ENCODE measurements at places on chromosomes 12 and 14. TPM values are rescaled to one million over a fixed set of nuclear protein-coding genes. Genes with fewer than 3 reads are reported as not detected.

The GSC gene
- total RNA-seq, result not detected

The SYNE2 gene
- total RNA-seq, result 61.7 TPM

The DPY19L2 gene
- 3.2 TPM for total RNA-seq

The ZDHHC22 gene
- under 0.01 TPM for total RNA-seq

The LAG3 gene
- 0.16 TPM for total RNA-seq

The TCL1A gene
- not detected for total RNA-seq

The PTCSC3 gene
- not detected for total RNA-seq

The C12orf42 gene
- total RNA-seq, result not detected

The ANO4 gene
- 0.16 TPM for total RNA-seq

The KCNJ8 gene
- total RNA-seq, result not detected

The HOXC12 gene
- total RNA-seq, result not detected

The GALNT4 gene
- total RNA-seq, result 14.0 TPM

The USP44 gene
- total RNA-seq, result 0.81 TPM

The TMCC3 gene
- total RNA-seq, result 21.7 TPM

The CPSF2 gene
- total RNA-seq, result 21.2 TPM

The RERGL gene
- total RNA-seq, result not detected

The INTS13 gene
- total RNA-seq, result 26.5 TPM

The RD3L gene
- total RNA-seq, result not detected

The OR6C2 gene
- total RNA-seq, result not detected

The EFS gene
- total RNA-seq, result not detected

The FAR2 gene
- total RNA-seq, result 65.9 TPM

The C14orf39 gene
- not detected for total RNA-seq

The ANO6 gene
- total RNA-seq, result 44.7 TPM

The LMO3 gene
- total RNA-seq, result not detected

The ANO2 gene
- 96.8 TPM for total RNA-seq

The KRT85 gene
- total RNA-seq, result not detected

The ZNF385A gene
- 0.81 TPM for total RNA-seq

The RGS6 gene
- total RNA-seq, result not detected

The GPRC5D gene
- total RNA-seq, result not detected

The SRRM4 gene
- total RNA-seq, result not detected

The SMOC1 gene
- total RNA-seq, result not detected

The ASCL1 gene
- not detected for total RNA-seq

The MSI1 gene
- not detected for total RNA-seq

The OVCH1 gene
- not detected for total RNA-seq

The ACACB gene
- 2.5 TPM for total RNA-seq
